Activated CD4-positive, alpha-beta T cell treated with anti-CD3 and anti-CD28 coated beads for 36 hours (primary cell): ENCODE measurements at places on chromosomes 3 and 15.

DNA sequence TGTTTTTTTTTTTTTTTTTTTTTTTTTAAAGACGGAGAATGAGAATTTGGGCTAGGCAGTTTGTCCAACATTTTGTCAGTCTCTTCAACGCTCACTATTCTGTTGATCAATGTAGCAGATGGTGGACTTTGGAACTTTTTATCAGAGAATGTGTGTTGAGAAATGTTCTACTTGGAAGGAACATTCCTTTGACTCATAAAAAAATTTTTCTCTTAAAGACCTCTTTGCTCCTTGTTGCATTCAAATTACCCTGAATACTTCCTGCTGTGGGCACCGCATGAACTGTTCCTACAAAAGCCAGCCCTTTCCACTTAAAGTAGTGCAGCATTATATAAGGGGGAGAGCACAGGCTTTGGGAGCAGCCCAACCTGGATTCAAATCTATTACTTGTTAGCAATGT lies 182.9 kb downstream of the AKAP13 start:
- DNase-seq = no peak

DNA sequence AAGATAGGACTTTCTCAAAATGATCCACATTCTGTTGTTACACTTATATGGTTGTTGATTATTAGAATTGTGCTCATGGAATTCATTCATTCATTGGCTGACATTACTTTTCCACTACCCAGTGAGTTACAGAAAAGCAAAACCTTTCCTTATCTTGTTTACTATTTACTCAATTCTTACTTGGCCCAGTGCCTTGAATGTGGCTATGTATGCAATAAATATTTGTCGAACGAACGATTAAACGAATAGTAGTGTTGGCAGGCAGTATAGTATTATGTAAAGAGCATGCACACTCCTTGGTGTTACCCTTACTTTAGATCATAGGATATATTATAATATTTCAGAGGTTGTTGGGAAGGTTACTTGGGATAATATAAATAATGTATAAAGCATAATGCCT lies 31.0 kb downstream of the CTDSPL2 start:
- no peak for DNase-seq

DNA sequence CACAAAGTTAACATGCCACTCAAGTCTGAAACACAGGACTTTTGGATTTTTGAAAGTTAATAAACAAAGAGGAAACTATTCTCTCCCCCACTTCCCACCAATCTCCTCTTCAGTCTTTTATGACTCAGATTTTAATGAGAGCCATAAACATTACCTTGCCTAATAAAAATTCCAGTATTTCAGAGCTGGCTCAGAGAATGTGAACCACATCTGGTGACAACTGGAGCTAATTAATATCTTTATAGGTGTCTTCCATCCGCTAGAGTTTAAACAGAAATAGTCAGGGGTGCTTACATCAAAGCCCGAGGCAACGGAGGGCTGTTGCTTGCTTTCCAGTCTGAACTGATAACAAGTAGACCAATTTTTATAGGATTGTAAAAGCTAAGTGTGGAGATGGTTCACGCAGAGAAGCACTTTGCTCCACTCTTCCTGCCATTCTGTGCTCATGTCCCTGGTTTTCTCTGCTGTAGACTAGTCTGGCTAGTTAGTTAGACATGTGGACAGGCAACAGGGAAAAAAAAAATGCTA lies 363.6 kb downstream of the NR2F2 start:
- DNase-seq = no peak

DNA sequence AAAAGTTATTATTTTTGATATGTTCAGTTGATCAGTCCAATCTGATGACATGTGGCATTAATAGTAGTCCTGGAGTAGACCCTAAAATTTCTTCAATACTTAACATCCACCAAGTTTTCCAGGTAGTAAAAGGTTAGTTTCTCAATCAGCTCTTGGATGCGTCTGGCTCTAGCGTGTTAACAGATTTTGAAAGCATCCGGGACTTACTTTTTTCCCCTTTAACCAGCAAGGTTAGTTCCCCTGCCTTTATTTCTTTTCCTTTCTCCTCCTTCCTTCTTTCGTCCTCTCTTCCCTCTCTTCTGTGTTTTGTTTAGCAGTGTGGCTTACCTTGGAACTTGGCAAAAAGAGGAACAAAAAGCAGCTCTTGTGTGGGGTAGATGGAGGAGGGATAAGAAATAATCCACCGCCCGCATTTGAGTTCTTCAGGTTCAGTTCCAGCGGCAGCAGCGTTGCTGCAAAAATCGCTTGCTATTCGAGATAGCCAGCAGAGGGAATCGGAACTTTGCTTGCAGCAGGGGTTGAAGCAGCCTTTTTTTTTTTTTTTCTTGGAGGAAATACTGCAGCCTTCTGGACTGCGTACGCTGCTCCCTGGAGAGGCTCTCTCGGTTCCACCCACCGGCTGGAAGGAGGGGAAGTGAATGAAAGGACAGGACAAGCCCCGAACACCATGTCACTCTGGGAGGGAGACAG lies at the start of gene RBMS3:
Gene RBMS3 (plus strand): TSS at position 668 of the 690 bp plus-strand sequence.
- peak; percentile 48 for DNase-seq

DNA sequence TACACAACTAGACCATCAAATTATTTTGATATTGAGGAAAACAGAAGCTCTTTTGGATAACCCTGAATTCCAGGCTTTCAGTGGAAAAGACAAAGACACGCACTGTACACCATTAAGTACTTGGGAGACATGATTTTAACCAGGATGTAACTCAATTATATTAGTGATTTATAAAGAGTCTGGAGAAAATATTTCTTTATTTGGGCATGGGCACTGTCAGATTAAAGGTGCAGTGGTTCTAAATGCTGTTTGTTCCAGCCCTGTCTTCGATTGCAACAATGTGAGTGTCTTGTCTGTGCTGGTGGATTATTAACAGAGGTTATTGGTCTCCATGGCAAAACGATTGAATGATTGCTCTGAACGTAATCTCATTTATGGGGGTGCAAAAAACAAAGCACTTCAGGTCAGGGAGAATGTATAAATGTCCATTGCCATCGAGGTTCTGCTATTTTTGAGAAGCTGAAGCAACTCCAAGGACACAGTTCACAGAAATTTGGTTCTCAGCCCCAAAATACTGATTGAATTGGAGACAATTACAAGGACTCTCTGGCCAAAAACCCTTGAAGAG lies at the start of gene TM4SF4:
Gene TM4SF4 (plus strand): TSS at position 448 of the 568 bp plus-strand sequence. CDS start 181 bp downstream, outside the sequence.
- no peak for DNase-seq

GRCh38 chr3:72579581-72580245 lies 268.5 kb downstream of the SHQ1 start:
- no peak for DNase-seq

GRCh38 chr3:9151240-9151639 lies 98.2 kb downstream of the SRGAP3 start:
- DNase-seq = no peak

DNA sequence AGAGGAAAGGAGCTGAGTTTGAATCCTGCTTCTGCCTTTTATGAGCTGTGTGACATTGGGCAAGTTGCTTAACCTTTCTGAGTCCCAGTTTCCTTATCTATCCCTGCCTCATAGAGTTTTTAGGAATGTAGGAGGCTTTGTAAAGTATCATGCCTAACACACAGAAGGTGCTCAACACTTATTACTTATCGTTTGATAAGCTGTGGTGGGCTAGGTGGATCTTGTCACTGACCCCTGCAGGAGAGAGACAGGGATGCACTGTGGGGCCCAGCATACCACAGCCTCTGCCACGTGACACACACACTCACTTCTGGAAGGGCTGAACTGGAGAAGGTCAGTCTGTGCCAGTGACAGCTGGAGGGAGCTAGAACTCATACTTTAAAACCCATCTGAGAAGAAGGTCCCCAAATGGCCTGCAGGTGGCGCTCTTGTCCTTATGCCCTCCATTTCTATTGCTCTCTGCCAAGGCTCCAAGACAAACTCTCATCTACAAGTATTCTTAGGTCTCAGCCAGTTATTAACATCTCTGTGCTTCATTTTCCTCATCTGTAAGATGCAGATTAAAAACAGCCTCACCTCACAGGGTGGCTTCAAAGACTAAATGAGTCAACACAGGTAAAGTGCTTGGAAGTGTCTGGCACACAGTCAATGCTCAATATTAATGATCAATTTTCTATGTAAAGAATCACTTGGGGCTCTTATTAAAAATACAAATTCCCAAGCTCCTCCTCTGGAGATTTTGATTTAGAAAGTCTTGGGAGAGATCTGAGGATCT lies 57.5 kb upstream of the HACD2 start:
- DNase-seq = peak; percentile 84

GRCh38 chr15:57785959-57786358 lies 79.4 kb downstream of the POLR2M start:
- DNase-seq = peak; percentile 8

GRCh38 chr15:65806397-65806796 lies 14.3 kb upstream of the DENND4A start:
- no peak for DNase-seq

DNA sequence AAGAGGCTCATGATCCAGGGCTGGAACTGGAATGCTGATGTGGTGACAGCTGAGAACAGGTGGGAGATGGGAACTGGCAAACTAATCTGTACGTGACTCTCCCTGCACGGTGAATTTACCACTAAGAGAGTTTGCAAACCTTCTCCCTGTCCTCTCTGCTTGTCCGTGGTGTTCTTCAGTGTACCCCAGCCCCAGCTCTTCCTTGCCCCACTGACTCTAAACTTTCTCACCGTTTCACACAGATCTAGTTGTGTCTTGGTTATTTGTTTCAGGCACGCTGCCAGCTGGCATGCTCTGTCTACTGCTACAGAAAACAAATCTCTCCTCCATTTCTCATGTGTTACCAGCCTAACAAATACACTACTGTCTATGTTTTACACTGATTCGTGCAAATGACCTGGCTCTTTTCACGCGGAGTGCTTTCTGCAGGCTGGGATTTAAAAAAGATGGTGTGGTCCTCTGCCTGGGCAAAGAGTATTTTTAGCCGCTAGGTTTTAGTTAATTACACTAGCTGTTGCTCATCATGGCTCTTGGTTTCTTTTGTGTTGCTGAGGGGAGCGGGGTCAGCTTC lies 192.7 kb upstream of the LRIG1 start:
- DNase-seq = no peak

DNA sequence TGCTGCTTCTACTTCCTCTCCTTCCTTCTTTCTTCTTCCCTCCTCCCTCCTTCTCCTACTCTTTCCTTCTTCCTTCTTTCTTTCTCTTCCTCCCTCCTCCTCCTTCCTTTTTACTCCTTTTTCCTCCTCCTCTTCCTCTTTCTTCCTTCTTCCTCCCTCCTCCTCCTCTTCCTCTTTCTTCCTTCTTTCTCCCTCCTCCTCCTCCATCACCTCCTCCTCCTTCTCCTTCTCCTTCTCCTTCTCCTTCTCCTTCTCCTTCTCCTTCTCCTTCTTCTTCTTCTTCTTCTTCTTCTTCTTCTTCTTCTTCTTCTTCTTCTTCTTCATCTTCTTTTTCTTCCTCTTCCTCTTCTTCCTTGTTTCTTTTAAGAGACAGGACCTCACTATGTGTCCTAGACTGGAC lies 224.0 kb downstream of the NR2F2 start:
- DNase-seq = no peak

DNA sequence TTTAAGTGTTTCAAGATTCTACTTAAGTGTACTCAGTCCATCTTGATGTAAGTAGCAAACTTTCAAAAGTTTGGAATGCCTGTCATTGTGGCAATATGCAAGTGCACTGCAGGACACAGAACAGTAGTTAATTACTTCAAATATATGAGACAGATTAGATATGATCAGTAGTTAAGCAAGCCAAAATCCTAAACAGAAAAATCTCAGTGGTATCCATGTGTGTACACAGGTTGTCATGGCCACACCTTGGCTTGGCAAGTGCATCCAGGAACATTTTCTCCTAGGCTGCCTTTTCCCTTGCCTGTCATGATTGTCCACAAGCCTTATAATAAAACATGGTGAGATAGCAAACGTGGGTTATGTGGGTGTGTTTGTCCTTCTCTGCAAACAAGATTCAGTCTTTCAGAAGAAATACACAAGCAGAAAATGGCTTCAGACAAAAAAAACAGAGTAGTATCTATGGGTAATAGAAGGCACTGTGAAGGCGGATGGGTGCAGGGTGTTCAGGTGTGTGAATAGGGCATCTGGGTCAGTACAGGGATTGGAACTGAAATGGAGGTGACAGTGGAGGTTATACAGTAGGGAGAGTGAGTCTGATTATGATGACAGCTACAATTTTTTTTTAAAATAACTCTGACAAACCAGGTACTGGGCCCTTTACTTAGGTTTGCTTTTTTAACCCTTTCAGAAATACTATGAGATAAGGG lies 229.0 kb upstream of the LRIG1 start:
- DNase-seq = no peak

DNA sequence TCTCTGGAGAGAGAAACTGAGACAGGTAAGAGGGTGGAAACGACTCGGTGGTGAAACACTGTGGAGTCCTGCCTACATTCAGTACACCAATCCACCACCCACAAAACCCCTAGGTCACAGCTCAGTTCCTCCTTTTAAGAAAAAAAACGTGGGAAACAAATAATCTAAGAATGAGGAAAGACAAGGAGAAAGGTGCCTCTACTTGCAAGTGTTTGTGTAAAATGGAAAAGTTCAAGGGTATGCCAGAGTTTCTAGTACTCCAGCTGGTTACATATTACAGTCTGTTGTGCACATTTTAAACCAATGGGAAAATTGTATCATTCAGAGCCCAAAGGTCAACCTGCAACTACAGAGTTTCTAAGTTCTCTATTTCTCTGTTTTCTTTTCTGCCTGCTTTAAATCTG lies 32.2 kb downstream of the HGD start:
- DNase-seq = no peak

DNA sequence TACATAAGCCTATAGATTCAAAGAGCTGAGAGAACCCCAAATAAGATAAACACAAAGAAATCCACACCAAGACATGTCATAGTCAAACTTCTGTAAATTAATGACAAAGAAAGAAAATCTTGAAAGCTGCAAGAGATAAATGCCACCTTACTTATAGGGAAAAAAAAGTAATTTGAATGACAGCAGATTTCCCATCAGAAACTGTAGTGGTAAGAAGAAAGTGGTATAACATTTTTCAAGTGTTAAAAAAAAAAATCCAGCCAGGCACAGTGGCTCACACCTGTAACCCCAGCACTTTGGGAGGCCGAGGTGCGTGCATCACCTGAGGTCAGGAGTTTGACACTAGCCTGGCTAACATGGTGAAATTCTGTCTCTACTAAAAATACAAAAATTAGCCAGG lies 37.4 kb downstream of the CFAP92 start:
- DNase-seq = no peak

GRCh38 chr3:144358191-144358590 lies 386.6 kb downstream of the DIPK2A start:
- DNase-seq = no peak

DNA sequence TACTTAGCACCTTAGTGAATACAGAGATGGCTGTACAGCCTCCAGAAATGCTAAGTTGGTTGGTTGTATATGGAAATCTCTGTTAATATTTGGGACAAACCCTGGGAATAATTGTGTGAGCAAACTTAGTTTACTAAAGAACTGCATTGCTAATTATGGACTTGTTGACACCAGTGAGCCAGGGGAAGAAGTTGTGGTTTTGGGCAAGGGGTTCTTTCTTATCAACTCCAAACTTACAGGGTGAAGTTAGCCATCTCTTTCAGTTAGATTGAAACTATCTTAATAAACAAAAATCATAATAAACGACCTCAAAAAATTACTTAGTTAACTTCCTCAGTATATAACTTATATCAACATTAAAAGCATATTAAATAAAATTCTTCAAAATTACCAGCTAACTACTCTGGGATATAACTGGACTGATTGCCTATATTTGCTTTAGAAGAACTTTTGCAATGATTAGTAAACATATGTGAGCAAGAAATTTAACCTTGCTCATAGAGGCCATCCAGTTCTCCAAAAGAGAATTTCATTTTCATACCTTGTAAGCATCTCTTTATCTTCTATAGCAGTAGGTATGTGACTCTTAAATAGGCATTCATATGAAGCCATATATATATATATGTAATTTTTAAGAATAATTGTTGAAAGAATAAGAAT lies 24.7 kb downstream of the MBNL1 start:
- DNase-seq = no peak

- peak; percentile 54 for DNase-seq
These were observed 161.3 kb upstream of the TLE3 start for GRCh38 chr15:70259028-70259424.
